ENCODE measurements at places on chromosomes 5 and 9.

GRCh38 chr5:175513297-175513696, 34.9 kb downstream of the SFXN1 start:
- DNase-seq = no peak

GRCh38 chr9:5402217-5402616, 35.5 kb downstream of the PLGRKT start:
- no peak for DNase-seq

GRCh38 chr5:57531333-57531732, 48.7 kb upstream of the ACTBL2 start:
- DNase-seq = no peak

- DNase-seq = no peak
Measured at GRCh38 chr5:56309262-56309826, 76.2 kb upstream of the ANKRD55 start.

DNA sequence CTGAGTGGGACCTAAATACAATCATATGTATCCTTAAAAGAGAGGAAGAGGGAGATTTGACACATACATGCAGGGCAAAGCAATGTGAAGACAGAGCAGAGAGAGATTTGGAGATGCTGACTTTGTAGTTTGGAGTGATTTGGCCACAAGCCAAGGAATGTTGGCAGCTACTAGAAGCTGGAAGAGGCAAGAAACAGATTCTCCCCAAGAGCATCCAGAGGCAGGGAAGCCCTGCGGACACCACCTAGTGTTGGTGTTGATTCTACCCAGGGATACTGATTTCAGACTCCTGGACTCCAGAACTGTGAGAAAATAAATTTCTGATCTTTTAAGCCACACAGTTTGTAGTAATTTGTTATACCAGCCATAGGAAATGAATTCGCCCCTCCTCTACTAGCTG, 64.9 kb upstream of the OSMR start:
- peak; percentile 35 for DNase-seq

- no peak for DNase-seq
Measured at GRCh38 chr9:37011530-37011929, 22.5 kb downstream of the PAX5 start.

DNA sequence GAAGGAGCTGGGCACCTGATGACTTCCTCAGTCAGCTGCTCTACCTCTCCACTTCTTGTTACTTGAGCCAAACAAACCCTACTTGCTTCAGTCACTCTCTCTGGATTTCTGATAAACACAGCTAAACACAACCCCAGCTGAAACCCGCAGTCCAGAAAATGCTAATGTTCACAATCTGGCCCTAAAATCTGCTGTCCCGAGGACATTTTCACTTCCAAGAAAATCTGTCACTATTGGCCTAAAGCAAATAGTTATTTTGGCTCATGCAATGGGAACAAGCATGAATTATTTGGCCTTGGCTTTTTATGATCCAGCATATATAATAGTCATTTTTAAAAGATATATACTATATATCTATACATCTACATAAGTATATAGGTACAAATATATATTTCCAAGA, 19.1 kb downstream of the FAM81B start:
- DNase-seq = no peak

DNA sequence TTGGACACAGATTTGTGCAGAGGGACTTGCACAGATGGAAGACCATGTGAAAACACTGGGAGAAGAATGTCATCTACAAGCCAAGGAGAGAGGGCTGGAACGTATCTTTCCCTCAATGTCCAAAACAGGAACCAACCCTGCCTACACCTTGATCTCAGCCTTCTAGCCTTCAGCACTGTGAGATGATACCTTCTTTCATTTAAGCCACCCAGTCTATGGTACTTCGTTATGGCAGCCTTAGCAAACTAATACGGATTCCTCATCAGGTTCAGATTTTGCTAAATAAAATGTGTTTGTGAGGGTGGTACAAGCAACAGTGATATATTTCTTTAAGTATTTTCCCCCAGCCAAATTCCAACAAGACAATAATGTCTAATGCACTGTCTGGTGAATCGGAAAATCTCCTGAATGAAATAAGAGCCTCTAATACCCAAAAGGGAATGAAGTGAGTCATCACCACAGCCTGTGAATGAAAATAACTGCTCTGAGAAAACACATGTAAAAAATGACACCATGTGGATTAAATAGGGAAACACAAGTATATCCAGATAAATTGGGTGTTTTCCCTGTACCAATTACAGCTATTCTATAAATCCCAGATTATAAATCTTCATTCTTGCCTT, 182.8 kb upstream of the TARS1 start:
- DNase-seq = peak; percentile 65

GRCh38 chr5:171509467-171509866, 90.0 kb downstream of the FGF18 start:
- no peak for DNase-seq

DNA sequence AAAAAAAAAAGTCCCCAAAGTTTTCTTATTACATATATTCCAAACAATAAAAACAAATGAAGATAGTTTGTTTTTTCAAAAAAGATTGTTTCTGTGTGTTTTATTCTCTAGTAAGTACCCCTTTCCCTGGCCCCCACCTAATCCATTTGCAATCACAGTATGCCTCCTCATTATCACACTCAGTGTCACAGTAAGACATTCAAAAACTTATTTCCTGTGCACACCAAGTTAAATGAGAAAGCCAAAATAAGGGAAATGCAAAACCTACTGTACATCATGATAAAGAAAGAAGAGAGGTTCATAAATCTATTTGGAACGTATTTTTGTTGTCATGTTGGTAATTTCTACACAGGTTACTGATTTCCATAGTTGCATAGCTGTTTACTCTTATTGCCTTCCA, 62.3 kb downstream of the ST8SIA4 start:
- DNase-seq = no peak

- DNase-seq = no peak
Measured at GRCh38 chr5:79243224-79243623, 7.3 kb downstream of the JMY start.

GRCh38 chr5:148499452-148499851, 115.7 kb downstream of the FBXO38 start:
- DNase-seq = no peak

DNA sequence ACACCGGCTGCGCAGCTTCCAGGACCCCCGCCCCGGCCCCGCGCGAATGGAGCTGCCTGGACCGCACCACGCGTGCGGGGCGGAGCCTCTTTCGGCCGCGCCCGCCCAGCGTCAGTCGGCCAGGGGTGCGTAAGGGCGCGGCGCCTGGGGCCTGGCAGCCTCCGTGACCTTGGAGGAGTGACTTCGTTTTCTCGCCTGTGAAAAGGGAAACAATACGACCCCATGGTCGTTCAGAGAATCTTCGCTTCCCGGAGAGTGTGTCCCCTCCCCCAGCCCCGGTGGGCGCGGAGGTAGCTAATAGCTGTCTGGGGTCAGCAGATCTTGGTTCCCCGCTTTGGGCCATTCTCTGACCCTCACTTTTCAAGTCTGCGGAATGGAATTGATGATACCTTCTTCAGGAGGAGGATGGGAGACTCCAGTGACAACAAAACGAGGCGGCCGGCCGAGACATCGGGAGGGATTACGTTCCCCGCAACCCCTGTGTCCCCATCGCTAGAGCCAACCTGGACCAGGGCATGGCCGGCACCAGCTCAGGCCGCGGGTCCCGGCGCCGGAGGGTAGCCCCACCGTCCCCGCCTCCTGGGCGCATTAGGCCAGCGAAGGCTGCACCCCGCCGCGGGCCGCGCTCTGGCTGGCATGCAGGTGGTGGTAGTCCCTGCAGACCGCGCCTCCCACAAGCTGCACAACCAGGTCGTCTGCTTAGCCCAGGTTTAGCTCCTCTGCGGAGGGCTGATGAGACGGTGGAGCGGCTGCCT, 5.5 kb upstream of the CDHR2 start:
- DNase-seq = peak; percentile 76

- no peak for DNase-seq
Measured at GRCh38 chr9:114790521-114790920, 15.3 kb downstream of the TNFSF15 start.

- DNase-seq = no peak
Measured at GRCh38 chr5:169992789-169993484, 12.6 kb upstream of the INSYN2B start.

All from AG20443 (cell line).